ENCODE measurements at places on chromosomes 13 and 19. TPM values are rescaled to one million over a fixed set of nuclear protein-coding genes. Genes with fewer than 3 reads are reported as not detected.

FPR1 gene
- total RNA-seq = 1.9 TPM

NALCN gene
- total RNA-seq = not detected

CD37 gene
- total RNA-seq = 350 TPM

MARCHF2 gene
- 20.0 TPM for total RNA-seq

ZNF490 gene
- 7.1 TPM for total RNA-seq

BRME1 gene
- 1.3 TPM for total RNA-seq

DHDH gene
- 1.8 TPM for total RNA-seq

DNA sequence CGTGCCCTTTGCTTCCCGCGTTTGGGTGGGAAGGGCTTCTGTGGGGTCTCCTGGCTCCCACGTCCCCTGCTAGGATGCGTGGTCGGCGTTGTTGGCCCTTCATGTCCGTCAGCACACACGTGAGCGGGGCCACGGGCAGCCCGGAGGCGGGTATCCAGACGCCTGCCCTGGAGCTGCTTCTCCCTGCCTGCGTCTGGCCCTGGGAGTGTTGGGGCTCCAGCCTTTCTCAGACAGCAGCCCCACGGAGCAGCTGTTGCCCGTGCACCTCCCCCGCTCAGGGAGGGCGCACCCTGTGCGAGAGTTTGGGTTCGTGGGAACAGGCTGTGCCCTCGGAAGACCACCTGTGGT, 14.5 kb downstream of the DAZAP1 start:
- DNase-seq = no peak

DNA sequence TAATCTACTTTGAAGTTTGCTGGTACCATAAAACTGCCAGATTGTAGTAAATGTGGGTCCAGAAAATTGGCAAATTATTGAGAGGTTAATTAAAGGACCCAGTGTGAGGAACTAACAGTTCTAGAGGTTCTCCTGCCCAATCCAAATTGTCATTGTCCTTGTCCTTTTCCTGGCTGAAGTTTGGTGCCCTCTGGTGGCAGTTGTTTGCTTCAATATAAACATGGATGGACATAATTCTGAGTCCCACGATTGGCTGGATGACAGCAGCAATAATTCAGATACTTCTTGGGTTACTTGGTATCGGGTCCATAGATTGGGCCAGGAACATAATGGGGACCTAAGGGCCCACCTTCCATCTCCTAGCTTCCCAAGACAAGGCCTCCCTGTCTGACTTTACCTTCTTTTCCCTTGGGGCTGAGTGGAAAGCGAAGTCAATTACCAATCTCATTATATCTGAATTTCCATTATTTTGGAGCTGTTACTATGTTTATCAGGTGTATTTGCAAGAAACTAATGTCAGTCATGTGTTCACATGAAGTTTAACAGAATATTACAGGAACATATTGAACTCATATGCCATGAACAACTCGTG, 33.8 kb upstream of the GARRE1 start:
- DNase-seq = peak; percentile 40

- no peak for DNase-seq
Measured at GRCh38 chr13:80276371-80277289, 64.3 kb downstream of the SPRY2 start.

GRCh38 chr13:83286737-83287136, 595.5 kb downstream of the SLITRK1 start:
- no peak for DNase-seq

GRCh38 chr19:5001615-5002014, 32.7 kb downstream of the KDM4B start:
- peak; percentile 21 for DNase-seq

DNA sequence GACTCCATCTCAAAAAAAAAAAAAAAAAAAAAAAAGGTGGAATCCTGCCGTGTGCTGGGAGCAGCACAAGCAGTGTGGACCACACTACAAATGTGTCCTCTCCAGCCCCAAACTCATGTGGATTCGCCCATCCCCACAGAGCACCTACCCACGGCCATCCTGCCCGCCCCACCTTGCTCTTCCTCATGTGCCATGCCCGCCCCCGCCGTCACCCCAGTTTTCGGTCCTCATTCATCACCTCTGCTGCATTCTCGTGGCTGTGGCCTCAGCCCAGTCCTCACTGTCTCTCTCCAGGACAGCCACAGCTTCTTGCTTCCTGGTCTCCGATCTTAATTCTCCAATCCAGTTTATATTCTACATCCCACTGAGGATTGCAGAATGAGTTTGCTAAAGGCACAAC, 80.0 kb upstream of the TM9SF2 start:
- DNase-seq = no peak

GRCh38 chr13:94309997-94310855, 169.3 kb downstream of the DCT start:
- no peak for DNase-seq

GRCh38 chr13:51618626-51619025, 34.4 kb downstream of the WDFY2 start:
- no peak for DNase-seq

DNA sequence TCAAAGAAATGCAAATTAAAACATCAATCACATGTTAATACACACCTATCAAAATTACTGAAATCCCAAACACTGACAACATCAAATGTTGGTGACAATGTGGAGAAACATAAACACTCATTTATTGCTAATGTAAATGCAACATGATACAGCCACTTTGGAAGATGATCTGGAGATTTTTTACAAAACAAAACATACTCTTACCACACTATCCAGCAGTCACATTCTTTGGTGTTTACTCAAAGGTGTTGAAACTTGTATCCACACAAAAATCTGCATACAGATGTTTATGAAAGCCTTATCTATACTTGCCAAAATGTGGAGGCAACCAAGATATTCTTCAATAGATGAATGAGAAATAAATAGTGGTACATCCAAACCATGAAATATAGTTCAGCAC, 1219.5 kb upstream of the PCDH20 start:
- DNase-seq = no peak

GRCh38 chr13:37047846-37048245, 11.6 kb downstream of the SUPT20H start:
- no peak for DNase-seq

- DNase-seq = no peak
Measured at GRCh38 chr19:13938301-13939064, at the start of gene PODNL1. PODNL1 (minus strand) TSS chr19:13938417; CDS start chr19:13938181, 236 bp downstream.

DNA sequence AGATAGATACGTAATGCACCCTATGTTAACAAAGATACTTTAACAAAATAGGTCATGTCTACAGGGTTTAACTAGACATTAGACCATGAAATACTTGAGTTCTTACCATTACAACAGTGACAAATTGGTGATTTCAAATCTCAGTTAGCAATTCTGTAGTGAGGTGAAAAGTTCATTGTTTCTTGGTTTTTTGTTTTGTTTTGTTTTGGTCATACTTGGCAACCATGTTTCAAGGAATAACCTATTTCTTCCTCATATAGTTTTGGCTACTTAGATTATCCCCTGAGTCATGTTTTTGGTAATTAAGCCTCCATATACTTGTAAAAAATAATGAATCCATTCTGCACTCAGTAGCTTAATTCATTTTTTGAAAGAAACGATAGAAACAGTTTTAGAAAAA, 1200.4 kb downstream of the DIAPH3 start:
- DNase-seq = no peak

- no peak for DNase-seq
Measured at GRCh38 chr19:17519967-17520366, 8.5 kb downstream of the PGLS start.

GRCh38 chr19:11339254-11340098, at the start of gene RAB3D:
RAB3D (minus strand) TSS chr19:11339657; CDS start chr19:11337399, 2,258 bp downstream.
- peak; percentile 92 for DNase-seq

- DNase-seq = no peak
Measured at GRCh38 chr13:78680576-78681350, 21.8 kb upstream of the OBI1 start.

DNA sequence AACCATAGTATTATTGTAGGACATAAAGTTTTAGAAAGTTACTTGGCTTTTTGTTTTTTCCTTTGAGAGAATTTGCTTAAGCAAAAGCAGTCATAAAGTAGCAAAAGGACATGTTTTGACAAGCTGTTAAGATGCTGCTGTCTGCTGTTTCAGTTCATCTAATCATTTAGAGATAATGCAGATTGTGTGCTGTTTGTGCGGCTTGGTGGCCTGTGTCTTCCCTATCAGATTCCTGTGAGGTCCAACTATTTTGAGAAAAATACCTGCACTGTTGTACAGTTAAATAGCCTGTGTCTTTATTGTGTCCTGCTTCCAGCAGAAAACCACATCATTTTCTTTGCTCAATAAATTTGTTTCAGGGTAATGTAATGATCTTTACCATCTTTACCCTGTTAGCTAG, 20.0 kb downstream of the UCHL3 start:
- no peak for DNase-seq

GRCh38 chr19:45130888-45131615, 29.7 kb downstream of the NKPD1 start:
- DNase-seq = no peak

GRCh38 chr13:99045396-99045795, 67.5 kb upstream of the DOCK9 start:
- no peak for DNase-seq

DNA sequence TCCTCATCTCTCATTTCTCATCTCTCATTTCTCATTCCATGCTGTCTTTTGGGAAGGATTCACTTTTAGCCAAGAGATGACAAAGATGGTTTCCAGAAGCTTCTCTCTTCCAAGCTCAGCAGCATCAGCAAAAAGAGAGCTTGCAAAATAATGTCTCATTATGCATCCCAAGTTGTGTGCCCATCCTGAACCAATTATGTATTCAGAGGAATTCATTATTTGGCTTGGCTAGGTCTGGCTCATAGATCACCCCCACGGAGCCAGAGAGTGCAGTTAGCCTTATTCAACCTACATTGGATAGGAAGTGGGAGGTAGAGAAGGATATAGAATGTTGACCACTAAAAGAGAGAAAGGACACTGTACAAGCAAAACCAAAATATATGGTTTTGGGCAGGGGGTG, 5.4 kb upstream of the OLFM2 start:
- DNase-seq = no peak

GRCh38 chr19:32041681-32042292, 303.6 kb upstream of the ZNF507 start:
- no peak for DNase-seq

GRCh38 chr19:50710094-50710493, 9.5 kb downstream of the SHANK1 start:
- DNase-seq = no peak

GRCh38 chr19:6516018-6516658, 14.0 kb upstream of the TUBB4A start:
- peak; percentile 12 for DNase-seq

- no peak for DNase-seq
Measured at GRCh38 chr13:58619396-58620113, 988.0 kb downstream of the PCDH17 start.

- DNase-seq = no peak
Measured at GRCh38 chr13:79646880-79647279, 165.9 kb downstream of the NDFIP2 start.
